Kidney (tissue), 22 donors: ENCODE measurements at places on chromosomes 13 and 19. TPM values are rescaled to one million over a fixed set of nuclear protein-coding genes. Genes with fewer than 3 reads are reported as not detected.
A peak's percentile ranks its signal among the peaks of the same experiment; 100 is the strongest.

ERICH4 gene
- not detected for total RNA-seq

TSEN34 gene
- total RNA-seq, result 33.8 TPM

GRCh38 chr13:34161931-34162543 is 344.1 kb downstream of the RFC3 start:
- DNase-seq, result peak; percentile 85
- peak overlapping the region; percentile 22 for H3K27ac ChIP-seq
- no peaks in the 10 kb centered on the region for H3K27me3 ChIP-seq
- H3K4me3 ChIP-seq, result no peak overlapping the region
- peaks cover 5% of the 10 kb centered on the region for H3K4me1 ChIP-seq
- H3K36me3 ChIP-seq, result no peaks in the 10 kb centered on the region

DNA sequence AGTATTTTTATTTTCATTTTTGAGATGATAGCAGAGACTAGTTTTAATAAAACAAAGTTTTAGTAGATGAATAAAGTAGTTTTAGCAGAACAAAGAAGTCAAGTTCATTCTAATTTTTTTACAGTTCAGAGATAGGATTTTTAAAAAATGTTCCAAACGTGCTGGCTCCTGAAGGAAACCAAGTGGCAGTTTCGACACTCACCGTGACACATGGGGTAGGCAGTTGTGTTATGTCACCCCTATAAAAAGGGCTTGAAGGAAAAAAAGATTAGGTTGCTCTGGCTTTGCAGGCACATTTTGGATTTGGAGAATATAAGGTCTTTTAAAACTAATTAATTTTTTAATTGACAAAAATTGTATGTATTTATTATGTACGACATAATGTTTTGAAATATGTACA is 305.2 kb downstream of the NDFIP2 start:
- DNase-seq, result no peak
- H3K4me3 ChIP-seq, result no peak overlapping the region
- H3K36me3 ChIP-seq, result no peaks in the 10 kb centered on the region
- H3K4me1 ChIP-seq, result no peaks in the 10 kb centered on the region
- H3K27ac ChIP-seq, result no peak overlapping the region
- no peaks in the 10 kb centered on the region for H3K27me3 ChIP-seq

DNA sequence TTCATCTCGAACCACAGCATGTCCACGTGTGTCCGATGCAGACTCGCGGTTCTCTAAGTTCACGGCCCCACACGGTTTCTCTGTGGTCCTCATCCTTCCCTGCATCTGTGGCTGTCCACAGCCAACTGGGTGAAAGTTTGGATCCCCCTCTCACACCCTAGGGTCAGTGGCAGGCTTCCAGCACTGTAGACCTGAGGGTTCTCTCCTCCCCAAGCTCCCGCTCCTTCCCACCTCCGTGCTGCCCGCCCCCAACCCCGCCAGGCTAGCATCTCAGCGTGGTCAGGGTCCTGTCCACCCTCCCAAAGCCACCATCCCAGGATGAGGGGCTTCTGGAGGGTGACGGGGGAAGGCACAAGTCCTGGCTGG is 3.0 kb downstream of the ANGPTL4 start:
- peak overlapping the region; percentile 20 for H3K27ac ChIP-seq
- H3K27me3 ChIP-seq, result peaks cover 3% of the 10 kb centered on the region
- DNase-seq, result no peak

DNA sequence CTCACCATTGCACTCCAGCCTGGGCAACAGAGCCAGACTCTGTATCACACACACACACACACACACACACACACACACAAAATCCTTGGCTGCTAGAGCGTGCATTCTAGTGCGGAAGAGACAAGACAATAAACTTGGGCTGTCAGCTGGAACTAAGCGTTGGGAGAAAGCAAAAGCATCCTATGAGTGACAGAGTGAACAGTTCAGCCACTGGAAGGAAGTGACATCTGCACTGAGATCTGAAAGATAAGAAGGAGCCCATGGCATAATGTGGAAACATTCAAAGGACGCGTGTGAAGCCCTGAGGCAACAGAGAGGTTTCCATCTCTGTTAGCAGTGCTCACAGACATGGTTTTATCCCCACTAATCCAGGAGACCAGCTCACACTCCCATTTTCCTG is 3.5 kb upstream of the SLC1A5 start:
- no peaks in the 10 kb centered on the region for H3K36me3 ChIP-seq
- no peak overlapping the region for H3K4me3 ChIP-seq
- H3K4me1 ChIP-seq, result peaks cover 8% of the 10 kb centered on the region

- H3K36me3 ChIP-seq, result no peaks in the 10 kb centered on the region
- H3K27ac ChIP-seq, result no peak overlapping the region
- H3K4me1 ChIP-seq, result no peaks in the 10 kb centered on the region
Measured at GRCh38 chr19:39679791-39680168, 24.1 kb downstream of the LGALS16 start.
